Liver (tissue), 10 donors: ENCODE measurements at places on chromosomes 1 and 21.

- no peak for DNase-seq
Observed at GRCh38 chr1:3333903-3334302, 120.6 kb upstream of the ARHGEF16 start.

DNA sequence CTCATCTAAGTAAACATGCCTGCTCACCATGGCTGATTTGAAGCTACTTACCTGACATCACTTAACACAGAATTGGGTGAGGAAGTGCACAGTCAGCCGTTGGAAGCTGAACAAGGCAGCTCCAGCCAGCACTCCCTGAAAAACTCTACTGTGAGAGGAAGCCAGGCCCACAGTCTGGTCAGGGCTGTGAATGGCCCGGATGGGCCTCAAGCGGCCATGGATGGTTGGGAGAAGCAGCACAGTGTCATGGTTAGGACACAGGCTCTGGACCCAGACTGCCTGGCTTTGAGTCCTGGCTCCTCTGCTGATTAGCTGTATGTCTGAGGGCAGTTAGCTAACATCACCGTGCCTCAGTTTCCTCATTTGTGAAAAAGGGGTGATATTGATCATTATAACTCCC lies 267.8 kb downstream of the GRIK3 start:
- no peak for DNase-seq

DNA sequence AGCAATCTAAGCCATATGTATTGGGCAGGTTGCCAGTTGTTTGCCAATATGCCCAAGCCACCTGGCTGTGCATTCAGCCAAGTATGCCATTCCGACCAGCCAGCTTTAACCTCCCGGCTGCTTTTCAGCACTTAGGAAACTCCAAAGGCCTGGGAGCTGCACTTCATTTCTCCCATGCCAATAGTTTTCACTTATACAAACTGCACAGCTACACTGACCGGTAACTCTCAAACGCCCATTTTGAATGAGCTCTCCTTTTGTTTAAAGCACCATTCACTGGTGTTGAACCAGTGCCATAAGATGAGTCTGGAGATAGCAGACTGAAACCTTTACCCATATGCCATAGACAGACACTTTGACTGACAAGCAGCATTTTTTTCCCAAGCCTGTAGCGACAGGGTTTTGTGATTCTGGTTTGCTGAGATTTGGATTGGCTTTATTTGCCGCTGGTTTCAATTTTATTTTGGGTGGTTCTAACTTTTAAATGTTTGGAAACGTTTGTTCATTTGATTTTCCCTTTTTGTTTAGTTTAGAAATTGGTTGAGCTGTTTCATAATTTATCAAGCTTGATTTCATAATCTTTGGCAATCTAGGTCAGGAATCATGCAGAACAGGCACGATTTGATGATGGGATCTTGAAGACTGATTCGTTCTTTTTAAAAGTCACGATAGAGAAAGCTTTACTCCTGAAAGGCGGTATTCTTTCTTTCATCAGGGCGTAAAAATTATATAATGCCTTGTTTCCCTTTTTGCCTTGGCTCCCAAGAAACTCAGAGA lies 144.6 kb downstream of the NFIA start:
- DNase-seq: no peak

DNA sequence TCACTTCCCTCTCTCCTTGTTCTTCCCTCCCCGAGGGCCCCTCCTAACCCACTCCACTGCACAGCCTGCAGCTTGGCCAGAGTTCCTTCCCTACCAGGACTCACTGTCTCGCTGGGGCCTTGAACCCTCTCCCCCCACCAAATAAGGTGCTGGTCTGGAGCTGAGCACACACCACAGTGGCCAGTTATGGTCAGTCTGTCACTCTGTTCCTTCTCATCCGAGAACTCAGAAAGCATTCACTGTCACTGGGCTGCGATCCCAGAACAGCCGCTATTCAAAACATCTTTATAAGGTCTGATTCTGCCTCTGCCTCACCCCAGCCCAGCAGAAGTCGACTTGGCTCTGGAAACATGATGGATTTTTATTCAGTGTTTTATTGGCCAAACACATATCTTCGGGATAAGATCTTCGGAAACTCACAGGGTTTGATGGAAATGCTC lies 19.8 kb upstream of the LBR start:
- no peak for DNase-seq

DNA sequence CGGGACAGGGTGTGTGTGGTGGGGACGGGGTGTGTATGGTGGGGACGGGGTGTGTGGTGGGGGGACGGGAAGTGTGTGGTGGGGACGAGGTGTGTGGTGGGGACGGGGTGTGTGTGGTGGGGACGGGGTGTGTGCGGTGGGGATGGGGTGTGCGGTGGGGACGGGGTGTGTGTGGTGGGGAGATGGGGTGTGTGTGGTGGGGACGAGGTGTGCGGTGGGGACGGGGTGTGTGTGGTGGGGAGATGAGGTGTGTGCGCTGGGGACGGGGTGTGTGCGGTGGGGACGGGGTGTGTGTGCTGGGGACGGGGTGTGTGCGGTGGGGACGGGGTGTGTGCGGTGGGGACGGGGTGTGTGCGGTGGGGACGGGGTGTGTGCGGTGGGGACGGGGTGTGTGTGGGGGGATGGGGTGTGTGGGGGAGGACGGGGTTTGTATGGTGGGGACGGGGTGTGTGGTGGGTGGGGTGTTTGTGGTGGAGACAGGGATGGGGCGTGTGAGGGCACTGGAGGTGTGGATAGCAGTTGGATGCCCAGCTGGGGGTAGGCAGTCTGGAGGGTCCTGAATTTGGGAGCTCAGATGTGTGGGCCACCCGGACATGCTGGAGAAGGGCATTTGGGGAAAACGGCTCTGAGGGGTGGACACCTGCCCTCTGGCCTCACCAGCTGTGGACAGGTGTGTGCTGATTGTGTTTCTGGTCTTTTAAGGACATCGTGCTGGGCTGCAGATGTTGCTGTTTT lies 16.9 kb downstream of the IBA57 start:
- DNase-seq: no peak

- DNase-seq: no peak
Observed at GRCh38 chr1:224211206-224211962, 28.3 kb downstream of the DEGS1 start.
